T-helper 2 cell treated with Interferon-gamma antibody and Interleukin-4, amounts not matched to agents 5 μg/mL and 100 μg/mL, for 36 hours (primary cell): ENCODE measurements at places on chromosomes 2 and 18.

- DNase-seq: no peak
Observed at GRCh38 chr2:36486521-36487044, 111.4 kb downstream of the FEZ2 start.

- no peak for DNase-seq
Observed at GRCh38 chr2:74695663-74696062, 41.6 kb downstream of the SEMA4F start.

GRCh38 chr18:48335829-48336228, 73.4 kb downstream of the ZBTB7C start:
- DNase-seq: no peak

DNA sequence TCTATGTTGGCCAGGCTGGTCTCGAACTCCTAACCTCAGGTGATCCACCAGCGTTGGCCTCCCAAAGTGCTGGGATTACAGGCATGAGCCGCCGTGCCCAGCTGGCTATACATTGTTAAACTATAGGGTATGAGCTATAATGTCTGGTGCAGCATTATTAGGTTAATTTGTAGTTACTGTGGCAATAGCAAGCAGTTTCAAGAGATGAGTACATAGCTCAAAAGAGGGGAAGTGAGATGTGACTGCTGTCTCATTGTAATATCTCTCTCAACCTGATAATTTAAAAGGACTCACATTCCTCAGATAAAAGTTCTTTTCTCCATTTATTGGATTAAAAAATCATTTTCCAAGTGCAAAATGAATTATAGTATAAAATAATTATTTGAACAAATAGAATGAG, 116.4 kb downstream of the INO80D start:
- DNase-seq: no peak

DNA sequence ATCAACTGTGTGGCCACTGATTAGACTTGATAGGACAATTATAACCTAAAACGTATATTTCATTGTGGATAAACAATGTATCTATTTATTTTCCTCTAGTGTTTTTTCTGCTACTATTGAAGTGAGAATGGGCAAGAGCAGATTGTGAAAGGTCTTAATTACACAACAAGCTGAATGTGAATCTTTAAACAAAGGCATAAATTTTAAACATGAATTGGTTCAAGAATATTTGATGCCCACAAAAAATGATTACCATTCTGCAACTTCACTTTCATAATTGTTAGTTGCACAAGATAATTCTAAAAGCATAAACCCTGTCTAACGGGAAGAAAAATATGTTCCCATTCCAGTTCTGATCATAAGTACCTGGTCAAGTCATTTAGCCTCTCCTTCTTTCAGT, 285.6 kb downstream of the GULP1 start:
- no peak for DNase-seq

DNA sequence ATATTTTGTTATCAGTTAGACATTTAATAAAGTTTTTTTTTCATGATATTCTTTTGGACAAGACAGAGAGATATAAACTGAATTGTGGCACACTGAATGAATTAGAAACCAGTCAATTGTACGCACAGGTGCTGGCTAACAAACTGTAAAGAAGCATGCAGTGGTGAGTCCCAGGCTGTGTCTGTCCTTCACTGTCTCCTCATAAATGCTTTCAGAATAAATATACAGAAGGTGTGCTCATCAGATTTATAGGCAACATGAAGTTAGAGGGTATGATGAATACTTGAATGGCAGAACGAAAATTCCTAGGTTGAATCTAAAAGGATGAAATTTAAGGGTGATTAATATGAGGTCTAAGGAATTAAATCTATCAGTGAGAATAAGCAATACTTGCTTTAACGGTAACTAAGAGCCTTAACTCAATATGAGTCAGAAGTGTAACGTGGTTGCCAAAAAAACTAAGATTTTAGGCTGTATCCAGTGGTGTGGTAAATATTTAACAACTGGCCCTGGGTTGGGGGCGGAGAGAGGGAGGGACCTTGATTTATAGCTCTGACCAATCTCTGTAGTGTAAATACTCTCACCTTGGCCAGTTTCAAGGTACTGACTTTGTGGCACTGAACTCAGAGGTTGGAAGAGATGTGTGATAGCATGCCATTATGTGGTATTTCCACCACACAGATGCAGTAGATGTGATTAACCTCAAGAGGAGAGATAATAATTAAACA, 41.9 kb upstream of the AAK1 start:
- DNase-seq: peak; percentile 58

- DNase-seq: no peak
Observed at GRCh38 chr2:73339201-73339600, 45.9 kb upstream of the EGR4 start.

DNA sequence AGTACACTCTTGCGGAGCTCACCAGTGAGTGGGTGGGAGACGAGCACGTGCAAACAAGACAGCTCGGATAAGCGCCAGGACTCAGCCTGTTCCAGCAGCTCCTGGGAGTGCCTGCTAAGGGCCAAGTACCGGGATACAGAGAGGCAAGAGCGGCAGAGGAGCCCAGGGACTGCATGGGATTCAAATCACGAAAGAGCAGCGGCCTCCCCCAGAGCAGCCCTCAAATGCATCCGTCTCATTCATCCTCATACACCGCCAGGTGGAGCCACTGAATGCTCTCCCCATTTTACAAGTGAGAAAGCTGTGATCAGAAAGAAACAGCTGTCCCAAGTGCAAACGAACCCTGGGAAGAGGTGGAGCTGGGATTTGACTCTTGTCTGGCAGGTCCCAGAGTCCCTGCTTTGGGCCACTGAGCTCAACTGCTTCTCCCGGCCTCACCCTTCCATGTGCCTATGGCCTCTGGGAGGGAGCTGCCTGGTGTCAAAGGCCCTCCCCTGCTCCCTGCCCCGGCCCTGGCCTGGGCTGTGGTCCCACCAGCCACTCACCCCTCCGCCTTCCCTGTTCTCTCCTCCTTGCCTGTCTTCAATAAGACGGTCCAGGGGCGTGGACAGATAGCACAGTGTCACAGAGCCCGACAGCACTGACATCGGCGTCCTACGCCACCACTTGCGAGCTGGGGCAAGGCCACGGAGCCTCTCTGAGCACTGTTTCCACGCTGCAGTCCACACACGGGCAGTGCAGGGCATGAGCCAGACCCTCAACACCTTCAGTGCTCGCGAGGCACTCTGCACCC, 72.8 kb upstream of the TAF1B start:
- no peak for DNase-seq

- no peak for DNase-seq
Observed at GRCh38 chr2:207395535-207396251, 134.1 kb upstream of the CREB1 start.

GRCh38 chr2:134818321-134818720, 20.1 kb upstream of the ACMSD start:
- no peak for DNase-seq

GRCh38 chr18:24465486-24465885, 5.0 kb downstream of the HRH4 start:
- DNase-seq: no peak

- DNase-seq: peak; percentile 21
Observed at GRCh38 chr2:30366199-30366691, 80.8 kb upstream of the LCLAT1 start.

DNA sequence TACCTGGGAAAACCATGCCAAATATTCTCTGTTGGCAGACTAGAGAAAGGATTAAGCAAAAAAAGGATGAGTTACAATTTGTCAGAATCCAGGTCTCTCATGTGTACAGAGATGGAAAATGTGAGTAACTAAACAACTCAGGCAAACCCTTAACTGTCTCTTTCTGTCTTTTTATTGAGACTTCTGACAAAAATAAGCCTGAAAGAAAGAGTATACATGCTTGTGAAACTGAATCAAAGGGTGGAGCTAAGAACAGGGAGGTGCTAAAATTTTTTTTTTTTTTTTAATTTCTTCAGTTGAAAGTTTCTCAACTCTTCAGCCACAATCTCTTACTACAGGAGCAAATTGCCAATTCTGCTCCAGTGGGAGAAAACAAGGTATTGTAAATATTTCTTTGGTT, at the start of gene SERPINB10:
Gene SERPINB10 (plus strand): TSS at position 295 of the 400 bp plus-strand sequence. CDS start 7,553 bp downstream, outside the sequence.
- DNase-seq: no peak

GRCh38 chr2:235674812-235675211, 181.0 kb downstream of the AGAP1 start:
- no peak for DNase-seq

DNA sequence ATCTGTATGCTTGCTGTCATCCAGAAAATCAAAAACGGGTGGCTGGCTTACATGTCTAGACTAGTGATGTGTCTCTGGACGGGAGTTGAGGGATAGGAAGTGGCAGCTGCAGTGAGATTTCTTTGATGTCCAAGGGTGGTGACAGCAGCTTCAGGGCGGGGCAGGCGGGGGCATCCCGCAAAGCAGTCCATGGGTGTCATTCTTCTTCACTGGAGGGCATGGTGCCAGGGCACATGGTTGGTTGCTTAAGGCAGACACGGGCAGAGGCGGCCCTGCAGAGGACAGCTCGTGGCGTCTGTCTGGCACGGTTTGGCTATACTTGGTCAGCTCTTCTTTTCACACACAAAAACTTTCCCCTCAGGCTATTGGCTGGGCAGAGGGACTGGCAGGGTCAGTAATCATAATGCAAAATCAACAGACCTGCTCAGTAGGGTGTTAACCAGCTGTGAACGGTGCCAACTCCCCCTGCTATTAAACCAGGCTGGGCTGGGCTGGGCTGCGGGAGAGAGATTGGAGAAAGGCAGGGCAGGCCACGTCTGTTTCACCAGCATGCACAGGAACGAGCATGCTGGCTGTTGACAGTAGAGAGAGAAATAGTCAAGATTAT, 63.7 kb downstream of the COL4A3 start:
- DNase-seq: no peak

DNA sequence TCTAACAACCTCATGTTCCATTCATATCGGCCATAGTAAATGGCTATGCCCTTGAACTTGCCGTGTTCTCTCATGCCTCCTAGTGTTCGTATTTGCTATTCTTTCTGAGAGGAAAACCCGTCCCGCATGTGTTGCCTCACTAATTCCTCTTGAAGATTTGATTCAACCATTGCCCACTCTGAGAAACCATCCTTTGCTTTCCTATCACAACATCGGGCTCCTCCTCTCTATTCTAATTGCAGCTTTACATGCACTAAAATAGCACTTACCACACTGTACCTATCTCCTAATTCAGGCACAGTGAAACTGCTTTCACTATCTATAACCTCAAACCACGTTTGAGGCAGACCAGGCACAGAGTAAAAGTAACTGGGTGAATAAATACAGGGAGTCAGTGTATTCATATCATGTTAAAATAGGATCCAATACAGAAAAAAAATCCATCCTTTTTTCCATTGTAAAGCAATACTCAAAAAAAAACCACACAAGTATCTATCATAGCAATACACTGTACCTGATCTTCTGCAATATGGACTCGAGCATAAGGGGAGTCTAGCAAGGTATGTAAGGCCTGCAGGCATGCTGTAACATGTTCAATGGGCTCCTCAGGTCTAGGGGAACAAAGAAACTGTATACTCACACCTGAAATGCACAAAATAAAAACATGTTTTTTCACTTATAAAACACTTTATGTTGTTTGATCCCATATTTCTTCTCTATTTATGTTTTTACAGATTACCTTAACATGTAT, 39.0 kb upstream of the STRN start:
- peak; percentile 34 for DNase-seq

- no peak for DNase-seq
Observed at GRCh38 chr2:47676261-47676926, 106.6 kb upstream of the MSH6 start.
